Stimulated activated CD4-positive, alpha-beta T cell treated with anti-CD3 and anti-CD28 coated beads, Interleukin-15, amount 100 ng/mL, for 1 hour (primary cell): ENCODE measurements at places on chromosomes 7 and 10.

- no peak for DNase-seq
These were observed 297.0 kb downstream of the CCDC3 start for GRCh38 chr10:12704488-12704887.

DNA sequence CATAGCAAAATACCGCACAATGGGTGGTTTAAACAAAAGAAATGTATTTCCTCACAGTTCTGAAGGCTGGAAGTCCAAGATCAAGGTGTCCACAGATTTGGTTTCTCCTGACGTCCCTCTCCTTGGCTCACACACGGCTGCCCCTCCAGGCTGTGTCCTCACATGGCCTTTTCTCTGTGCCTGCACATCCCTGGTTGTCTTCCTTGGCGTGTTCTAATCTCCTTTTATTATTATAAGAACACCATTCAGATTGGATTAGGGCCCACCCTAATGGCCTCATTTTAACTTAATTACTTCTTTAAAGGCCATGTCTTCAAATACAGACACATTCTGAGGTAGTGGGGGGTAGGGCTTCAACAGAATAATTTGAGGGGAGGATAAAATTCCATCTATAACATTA is 87.9 kb downstream of the FZD1 start:
- DNase-seq: no peak

GRCh38 chr10:116080553-116080952 is 192.5 kb downstream of the GFRA1 start:
- DNase-seq: no peak

- DNase-seq: no peak
These were observed 164.1 kb downstream of the PPP1R17 start for GRCh38 chr7:31851119-31851518.

DNA sequence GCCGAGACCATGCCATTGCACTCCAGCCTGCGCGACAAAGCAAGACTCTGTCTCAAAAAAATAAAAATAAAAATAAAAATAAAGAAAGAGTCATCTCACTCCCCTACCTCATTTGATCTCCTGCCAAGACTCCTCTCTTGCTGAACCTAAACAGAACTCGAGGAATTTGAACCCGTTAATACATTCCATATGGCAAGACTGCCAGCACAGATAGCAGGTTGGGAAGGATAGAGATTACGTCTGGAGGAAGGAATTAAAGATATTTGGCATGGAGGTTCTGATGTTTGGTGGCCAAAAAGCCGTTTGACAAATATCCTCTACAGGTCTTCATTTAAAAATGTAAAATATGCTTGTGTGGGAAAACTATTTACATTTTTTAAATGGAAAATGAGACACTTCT is 549.6 kb downstream of the HTR7 start:
- DNase-seq: no peak

GRCh38 chr10:118571123-118571522 is 24.3 kb downstream of the PRLHR start:
- DNase-seq: no peak

DNA sequence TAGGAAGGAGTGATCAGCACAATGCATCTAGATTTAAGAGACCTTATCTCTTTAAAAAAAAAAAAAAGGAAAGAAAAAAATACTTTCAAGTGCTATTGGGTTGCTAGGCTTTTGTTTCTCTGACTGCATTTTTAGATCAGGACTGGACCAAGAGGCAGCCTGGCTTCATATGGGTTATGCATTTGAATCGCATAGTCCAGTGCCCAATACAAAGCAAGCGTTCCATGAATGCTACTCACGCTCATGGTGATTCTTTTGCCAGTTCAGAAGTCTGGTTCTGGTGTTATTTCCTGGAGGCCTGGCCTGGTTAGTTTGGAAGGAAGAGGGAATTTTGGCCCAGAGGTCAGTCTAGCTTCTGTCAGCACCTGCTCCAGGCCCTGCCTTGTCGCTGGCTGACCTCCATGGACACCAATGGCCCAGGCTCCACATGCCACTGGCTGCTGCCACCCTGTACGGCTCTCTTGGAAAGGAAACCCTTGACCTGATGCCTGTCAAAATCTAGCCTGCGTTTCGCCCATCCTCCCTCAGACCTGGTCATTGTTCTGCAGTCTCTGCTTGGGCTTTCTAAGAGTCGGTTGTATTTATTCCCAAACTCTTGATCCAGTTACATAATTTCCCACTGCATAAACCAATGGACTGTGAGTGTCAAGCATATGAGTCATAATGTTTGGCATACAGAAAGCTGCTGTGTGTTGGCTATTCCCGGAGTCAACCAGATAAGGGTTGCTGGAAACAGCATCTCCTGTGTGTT is 74.3 kb upstream of the MKX start:
- no peak for DNase-seq
